ENCODE measurements at places on chromosomes 16 and 17. TPM values are rescaled to one million over a fixed set of nuclear protein-coding genes. Genes with fewer than 3 reads are reported as not detected.

DNA sequence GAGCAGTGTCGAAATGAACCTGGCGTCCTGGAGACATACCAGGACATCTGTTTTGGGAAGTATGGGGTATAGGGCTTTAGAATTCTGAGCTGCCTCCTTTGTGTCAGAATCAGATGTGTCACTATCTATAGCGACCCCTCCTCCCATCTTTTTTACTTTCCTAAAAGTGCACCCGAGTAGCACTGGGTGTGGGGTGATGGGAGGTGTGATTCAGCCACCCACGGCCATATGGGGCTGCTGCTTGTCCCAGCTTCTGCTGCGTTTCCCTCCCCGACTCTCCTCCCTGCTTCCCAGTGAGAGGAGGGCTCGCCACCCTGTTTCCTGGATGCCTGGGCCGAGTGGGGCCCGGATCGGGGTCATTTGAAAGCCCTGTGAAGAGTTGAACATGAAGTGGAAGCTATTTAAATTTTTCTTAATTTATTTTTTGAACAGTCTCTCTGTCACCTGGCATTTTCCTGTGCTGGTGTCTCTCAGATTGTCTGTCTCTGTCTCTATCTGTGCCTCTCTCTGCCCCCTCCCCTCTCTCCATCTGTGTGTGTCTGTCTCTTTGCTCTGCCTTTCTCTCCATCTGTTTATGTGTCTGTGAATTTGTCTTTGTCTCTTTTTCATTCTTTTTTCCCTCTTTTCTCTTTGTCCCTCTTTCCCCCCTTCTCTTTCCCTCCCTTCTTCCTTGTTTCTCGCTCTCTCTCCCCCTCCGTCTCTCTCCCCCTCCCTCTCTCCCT is 638.8 kb upstream of the EEF2KMT start:
- DNase-seq = peak; percentile 66

- no peak for DNase-seq
Observed at GRCh38 chr17:80491478-80492342, 15.3 kb upstream of the NPTX1 start.

GRCh38 chr16:84879569-84880487 is 60.0 kb downstream of the CRISPLD2 start:
- no peak for DNase-seq

GRCh38 chr17:73419881-73420280 is 108.1 kb upstream of the CDC42EP4 start:
- no peak for DNase-seq

Gene KRTAP4-5
- not detected for total RNA-seq

Gene TP53TG3C
- total RNA-seq = not detected

DNA sequence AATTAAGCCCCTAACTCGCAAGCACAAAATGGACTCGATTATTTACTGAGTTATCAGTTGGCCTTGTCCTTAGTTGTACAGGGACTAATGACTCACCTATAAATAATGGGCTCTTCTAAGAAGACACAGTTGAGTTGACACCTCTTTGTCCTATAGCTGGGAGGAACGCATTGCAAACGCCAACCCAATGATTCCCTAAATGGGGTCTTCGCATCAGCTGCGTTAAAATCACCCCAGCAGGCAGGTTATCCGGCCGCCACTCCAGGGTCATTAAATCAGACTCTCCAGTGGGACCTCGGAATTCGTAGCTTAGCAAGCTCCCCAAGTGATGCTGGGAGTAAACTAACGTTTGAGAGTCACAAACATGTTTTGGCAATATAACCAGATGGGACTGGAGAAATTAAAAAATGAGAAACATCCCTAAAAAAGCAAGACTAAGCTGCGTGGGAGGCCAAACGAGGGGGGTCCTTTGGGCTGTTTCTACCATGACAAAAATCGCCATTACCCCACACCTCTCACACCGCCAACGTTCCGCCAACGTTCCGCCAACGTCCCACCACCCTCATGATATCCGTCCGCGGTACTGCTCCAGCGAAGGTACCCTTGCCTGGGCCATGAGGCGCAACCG is 932 bp upstream of the NFE2L1 start:
- DNase-seq = no peak

Data from dorsolateral prefrontal cortex (tissue), 122 donors.